ENCODE measurements at places on chromosomes 4 and X.

GRCh38 chr4:124276461-124276860 is 436.1 kb downstream of the ANKRD50 start:
- DNase-seq = no peak

DNA sequence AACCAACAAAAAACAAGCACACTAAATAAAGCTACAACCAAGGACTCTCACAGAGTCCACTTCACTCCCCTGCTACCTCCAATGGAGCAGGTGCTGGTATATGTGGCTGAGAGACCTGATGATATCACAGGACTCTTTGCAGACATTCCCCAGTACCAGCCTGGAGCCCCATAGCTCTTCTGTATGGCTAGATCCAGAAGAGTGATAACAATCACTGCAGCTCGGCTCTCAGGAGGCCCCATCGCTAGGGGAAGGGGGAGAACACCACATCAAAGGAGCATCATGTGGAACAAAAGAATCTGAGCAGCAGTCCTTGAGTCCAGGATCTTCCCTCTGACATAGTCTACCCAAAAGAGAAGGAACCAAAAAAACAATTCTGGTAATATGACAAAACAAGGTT is 237.1 kb upstream of the TLL1 start:
- DNase-seq = no peak

DNA sequence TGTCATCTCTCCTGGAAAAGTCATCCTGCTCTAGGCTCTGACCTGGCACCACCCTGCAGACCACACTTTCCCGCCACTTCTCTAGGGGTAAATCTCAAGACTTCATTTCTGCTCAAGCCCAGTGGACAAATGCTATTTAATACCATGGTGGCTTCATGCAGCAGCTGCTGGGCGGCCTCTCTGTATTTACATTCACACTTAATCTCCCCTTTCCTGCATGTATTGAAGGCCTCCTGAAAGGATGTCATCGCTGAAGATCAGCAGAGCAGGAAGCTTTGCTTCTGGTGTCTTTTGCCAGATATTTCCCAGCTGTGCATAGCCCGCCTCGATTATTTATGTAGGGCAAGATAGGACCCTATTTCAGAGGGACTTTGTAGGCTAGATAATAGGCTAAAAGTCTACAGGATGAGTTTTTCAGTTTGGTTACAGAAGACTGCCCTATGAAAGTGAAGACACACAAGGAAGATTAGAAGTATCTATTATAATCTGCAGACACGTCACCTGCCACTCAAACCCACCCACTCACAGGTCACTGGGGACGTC is 17.2 kb downstream of the PROM1 start:
- peak; percentile 29 for DNase-seq

GRCh38 chr4:172042714-172043114 is 229.5 kb downstream of the GALNTL6 start:
- no peak for DNase-seq

DNA sequence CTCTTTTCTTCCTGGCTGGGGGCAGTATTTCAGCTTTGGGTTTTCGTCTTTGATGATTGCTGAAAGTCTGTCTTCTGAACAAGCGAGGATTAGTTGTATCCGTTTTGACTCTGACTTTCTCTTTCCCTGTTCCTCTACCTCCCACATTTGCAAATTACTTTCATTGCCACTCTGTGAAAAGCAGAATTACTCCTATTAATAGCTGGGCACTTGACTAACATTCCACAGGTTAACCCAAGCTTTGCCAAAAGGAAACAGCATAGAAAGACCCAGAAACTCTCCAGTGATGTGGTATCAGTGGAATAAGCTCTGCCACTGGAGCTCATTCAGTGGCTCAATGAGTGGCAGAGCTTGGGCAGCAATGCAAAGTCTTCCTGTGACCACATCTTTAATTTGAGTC is 238.9 kb downstream of the PALLD start:
- DNase-seq = no peak

- no peak for DNase-seq
These were observed 82.7 kb upstream of the CXXC4 start for GRCh38 chr4:104577405-104577804.

GRCh38 chrX:100089724-100090123 is 320.3 kb downstream of the PCDH19 start:
- no peak for DNase-seq

DNA sequence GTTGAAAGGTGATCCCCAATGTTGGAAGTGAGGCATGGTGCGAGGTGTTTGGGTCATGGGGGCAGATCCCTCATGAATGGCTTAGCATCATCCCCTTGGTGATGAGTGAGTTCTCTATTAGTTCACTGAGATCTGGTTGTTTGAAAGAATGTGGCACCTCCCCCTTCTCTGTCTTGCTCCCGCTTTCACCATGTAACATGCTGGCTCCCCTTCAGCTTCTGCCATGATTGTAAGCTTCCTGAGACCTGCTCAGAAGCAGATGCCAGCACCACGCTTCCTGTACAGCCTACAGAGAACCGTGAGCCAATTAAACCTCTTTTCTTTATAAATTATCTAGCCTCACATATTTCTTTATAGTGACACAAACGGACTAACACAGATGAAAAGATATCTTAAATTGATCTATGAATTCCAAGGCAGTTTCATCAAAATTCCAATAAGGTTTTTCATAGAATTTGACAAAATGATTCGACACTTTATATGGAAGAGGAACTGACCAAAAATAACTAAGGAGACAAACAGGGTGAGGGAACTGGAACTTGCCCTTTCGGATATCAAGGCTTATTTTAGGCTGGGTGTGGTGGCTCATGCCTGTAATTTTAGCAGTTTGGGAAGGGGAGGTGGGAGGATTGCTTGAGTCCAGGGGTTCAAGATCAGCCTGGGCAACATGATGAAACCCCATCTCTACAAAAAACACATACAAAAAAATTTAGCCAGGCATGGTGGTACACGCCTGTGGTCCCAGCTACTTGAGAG is 56.9 kb upstream of the OGT start:
- no peak for DNase-seq

GRCh38 chrX:12955882-12956703 is 18.8 kb upstream of the TMSB4X start:
- DNase-seq = no peak

DNA sequence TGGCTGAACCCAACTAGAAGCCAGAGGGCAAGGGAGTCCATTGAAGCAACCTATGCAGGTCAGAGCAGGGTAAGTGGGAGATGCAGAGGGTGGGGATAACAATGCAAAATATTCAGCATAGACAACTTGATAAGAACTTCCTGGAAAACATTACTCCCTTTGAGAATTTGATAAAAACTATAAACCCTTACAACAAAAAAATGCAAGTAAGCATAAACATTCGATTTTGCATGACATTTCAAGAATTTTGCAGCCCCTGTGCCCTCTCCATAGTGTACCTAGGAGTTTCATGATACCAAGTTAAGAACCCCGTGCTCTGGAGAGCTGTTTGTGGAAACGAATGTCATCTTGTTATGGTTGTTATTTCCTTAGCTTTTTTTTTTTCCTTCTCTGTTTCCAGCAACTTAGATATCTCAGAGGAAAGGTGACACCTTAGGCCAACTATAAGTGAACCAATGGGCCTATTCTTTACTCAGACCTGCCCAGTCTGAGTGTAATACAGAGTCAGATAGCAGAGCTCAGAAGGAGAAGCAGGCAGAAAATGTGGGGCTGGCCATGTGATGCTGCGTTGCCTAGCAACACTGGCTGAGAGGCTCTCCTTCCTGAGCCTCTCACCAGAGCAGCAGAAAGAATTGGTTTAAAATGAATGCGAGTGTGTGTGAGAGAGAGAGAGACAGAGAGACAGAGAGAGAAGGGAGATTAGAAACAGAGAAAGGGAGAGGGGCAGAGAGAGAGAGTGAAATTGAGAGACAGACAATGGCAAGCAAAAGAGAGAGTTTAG is 36.7 kb upstream of the GABRQ start:
- DNase-seq = peak; percentile 12

- DNase-seq = no peak
These were observed 428.2 kb upstream of the GALNT7 start for GRCh38 chr4:172740434-172740833.

GRCh38 chrX:107571296-107571998 is 56.9 kb upstream of the PRPS1 start:
- no peak for DNase-seq

- DNase-seq = no peak
These were observed 117.7 kb downstream of the STOX2 start for GRCh38 chr4:184022679-184023383.

DNA sequence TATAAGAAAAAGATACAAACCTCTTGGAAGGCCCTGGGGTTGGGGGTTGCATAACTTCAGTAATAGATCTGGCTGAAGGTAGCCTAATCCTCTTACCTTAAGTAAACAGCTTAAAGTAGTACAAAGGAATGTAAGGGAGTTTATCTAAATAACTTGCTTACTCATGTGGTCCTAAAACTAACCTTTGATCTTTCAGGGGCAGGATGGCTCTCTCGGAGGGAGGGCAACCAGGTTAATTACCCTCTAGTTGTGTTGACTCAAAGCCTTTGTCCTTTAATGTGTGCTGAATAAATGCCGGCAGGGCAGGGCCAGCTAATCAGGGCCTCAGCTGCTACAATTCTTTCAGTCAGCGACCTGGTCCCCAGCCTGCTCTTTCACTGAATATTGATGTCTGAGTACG is 822.0 kb upstream of the SLIT2 start:
- DNase-seq = no peak

GRCh38 chr4:48370260-48371134 is 29.2 kb downstream of the SLAIN2 start:
- no peak for DNase-seq

DNA sequence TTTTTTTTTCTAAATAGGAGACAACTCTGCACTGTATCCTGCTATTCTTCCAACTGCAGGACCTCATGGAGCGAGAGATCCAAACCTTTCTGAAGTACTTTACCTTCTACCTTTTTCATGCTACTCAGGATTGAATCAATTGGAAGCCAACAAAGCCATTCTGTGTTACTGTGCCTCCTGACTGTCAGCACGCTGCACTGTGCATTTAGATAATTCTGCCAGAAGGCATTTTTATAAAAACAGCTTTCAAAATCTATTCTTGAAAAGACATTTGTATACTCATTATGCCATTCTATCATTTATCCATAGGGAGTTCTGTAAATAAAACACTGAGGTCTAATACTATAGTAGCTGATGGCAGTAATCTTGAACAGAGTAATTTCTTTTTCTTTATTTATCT is 142.8 kb downstream of the SLIT2 start:
- no peak for DNase-seq

GRCh38 chr4:169397762-169398161 is 127.0 kb upstream of the SH3RF1 start:
- DNase-seq = peak; percentile 2

DNA sequence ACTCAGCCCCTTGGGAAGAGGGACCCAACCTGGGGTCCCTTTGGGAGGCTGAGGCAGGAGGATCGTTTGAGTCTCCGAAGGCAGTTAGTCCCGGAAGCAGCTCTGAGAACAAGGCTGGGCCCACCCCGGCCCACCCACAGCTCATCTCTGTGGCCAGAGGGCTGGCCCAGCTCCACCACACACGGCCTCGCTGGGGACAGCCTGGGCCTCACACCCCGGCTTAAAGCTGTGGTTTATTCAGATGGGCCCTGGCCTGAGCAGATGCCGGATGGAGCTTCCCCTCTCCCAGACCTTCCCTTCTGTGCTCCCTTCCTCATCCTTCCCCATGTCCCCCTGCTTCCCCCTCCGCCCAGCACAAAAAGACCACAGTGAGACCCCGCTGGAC is 54.4 kb downstream of the FAM53A start:
- DNase-seq = no peak

- DNase-seq = no peak
These were observed 11.3 kb upstream of the PCYT1B start for GRCh38 chrX:24658421-24658820.
